Glomerular endothelial cell (primary cell): ENCODE measurements at places on chromosomes 16 and 17.

GRCh38 chr16:3780570-3780969 lies 63.2 kb upstream of the TRAP1 start:
- DNase-seq: no peak

GRCh38 chr17:54902611-54903010 lies 2.0 kb downstream of the TOM1L1 start:
- no peak for DNase-seq

GRCh38 chr16:74607962-74608356 lies 1.0 kb upstream of the GLG1 start:
- DNase-seq: no peak

GRCh38 chr17:31672161-31672819 lies 186.8 kb downstream of the COPRS start:
- DNase-seq: no peak

- no peak for DNase-seq
Observed at GRCh38 chr17:51430591-51430990, 170.2 kb downstream of the UTP18 start.

DNA sequence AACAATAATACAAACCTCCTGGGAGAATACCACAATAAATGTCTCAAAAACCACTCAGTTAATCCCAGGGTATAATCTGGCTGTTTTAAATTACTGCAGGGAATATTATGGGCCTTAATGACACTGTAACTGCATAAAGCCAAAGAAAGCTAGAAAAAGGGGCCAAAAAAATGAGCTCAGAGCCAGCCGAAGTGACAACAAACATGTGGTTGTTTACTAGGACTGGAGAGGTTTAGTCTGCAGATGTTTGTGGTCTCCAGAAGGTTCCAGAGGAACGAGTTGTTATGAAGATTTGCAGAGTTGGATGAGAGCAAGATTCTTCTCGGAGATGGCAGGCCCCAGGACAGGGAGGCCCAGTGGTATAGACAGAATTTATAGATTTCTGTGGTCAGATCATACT lies 97.1 kb upstream of the AKTIP start:
- DNase-seq: no peak

DNA sequence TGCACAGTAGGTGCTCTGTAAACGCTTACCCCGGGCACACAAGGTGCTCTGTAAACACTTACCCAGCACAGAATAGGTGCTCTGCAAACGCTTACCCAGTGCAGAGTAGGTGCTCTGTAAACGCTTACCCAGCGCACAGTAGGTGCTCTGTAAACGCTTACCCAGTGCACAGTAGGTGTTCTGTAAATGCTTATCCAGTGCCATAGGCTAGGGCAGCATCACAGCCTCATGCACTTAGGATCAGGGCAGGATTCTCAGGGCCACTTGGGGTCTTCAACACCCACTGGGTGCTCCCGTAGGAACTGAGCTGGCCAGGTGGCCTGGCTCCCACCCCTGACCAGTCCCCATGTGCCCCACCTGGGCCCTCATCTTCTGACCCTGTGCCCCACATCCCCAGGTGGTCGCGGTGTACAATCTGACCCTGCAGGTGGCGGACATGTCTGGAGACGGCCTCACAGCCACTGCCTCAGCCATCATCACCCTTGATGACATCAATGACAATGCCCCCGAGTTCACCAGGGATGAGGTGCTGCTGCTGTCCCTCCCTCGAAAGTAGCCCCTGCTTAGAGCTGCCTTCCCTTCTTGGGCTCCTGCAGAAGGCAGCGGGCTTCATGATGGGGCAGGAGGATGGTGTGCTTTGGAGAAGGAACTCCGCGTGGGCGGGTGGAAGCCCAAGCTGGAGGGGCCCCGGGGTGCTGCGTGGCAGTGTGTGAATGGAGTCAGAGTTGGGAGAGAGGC lies 13.1 kb downstream of the SLC22A31 start:
- DNase-seq: no peak

- DNase-seq: no peak
Observed at GRCh38 chr17:29959658-29960337, 18.4 kb downstream of the EFCAB5 start.

DNA sequence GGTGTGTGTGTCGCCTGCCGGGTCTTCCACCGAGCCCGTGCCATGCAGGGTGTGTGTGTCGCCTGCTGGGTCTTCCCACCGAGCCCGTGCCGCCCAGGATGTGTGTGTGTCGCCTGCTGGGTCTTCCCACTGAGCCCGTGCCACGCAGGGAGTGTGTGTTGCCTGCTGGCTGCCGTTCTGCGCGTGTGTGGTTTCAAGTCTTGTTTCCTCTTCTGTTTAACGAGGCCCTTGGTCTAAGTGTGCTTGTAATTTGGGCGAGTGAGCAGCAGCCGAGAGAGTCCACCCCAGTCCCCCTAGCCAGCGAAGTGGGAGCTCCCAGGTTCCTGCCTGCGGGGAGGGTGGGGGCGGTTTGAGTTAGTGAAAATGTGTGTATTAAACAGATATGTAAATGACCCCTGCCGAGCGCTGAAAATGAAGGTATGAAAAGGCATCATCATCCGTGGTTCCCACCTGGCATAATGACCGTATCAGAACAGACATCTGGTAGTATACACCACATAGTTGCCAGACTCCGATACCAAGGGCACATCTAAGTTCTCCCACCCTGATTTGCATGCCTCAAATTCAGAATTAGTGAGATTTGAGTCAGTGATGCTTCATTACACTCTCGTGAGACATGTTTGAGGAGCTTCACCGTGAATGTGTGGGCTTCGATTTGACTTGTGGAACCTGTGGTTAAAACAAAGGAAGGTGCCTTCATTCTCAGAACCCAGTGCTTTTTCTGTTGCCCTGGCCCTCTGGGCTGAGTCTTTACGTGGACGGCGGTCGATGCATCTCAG lies 114.5 kb upstream of the CHMP6 start:
- DNase-seq: no peak

GRCh38 chr16:58306327-58306726 lies 11.5 kb upstream of the PRSS54 start:
- DNase-seq: no peak

DNA sequence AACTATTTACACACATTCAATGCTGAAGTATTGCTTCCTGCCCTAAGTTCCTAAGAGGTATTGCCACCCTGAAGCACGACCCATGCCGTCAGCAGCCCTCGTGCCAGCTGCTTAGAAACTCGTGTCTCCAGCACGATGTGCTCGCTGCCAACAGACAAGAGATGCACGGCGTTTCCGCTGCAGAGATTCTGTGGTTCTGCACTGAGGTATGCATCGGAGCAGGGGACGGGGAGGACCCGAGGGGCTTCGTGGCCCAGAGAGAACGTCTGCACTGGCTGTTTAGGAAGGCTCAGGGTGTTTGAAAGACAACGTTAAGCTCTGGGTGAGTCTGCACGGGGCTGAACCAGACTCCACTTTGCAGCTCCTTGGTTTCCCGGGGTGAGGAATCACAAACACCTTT lies 82.7 kb upstream of the CREBBP start:
- DNase-seq: no peak

- DNase-seq: no peak
Observed at GRCh38 chr17:1362964-1363363, 37.1 kb downstream of the YWHAE start.

GRCh38 chr16:81767987-81768592 lies 11.0 kb upstream of the PLCG2 start:
- no peak for DNase-seq

- no peak for DNase-seq
Observed at GRCh38 chr17:41494524-41494923, 4.8 kb upstream of the KRT36 start.

DNA sequence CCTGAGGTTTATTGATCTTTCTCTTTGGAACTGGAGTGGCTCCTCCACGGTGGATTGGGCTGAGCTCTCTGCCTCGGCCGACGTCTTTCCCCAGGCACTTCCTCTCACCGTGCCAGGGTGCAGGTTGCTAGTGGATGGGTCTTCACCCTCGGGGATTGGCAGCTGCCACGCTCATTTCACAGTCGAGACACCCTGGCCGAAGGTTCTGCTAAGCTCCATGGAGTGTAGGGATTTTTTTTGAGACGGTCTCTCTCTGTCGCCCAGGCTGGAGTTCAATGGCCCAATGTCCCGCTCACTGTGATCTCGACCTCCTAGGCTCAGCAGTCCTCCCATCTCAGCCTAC lies 280.8 kb downstream of the SEC14L1 start:
- no peak for DNase-seq

GRCh38 chr16:73189136-73189535 lies 141.2 kb upstream of the ZFHX3 start:
- DNase-seq: no peak

DNA sequence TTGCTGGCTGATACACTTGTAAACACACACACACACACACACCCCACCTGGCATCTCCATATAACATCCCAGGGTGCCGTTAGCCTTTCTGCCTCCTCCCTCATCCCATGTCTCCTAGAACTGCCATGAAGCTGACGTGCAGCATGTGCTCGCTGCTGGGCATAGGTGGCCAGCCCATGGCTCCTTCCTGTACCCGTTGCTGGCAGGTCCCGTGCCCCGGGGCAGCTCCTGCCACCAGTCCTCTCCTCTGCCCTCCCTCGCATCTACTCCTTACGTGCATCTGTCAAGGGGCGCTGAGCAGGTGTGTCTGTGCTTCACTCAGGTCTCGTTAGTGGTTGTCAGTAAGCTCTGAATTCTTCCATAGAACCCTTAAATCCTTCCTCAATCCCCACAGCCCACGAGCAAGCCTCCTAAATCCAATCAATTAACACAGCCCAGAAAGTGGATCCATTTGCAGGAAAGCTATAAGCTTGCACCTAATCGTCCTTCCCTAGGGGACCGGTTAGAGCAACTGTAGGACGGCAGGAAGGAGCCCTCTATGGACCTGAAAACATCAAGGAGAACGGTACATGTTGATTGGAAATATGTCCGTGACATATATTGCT lies 218.1 kb upstream of the FOXF1 start:
- DNase-seq: no peak

GRCh38 chr17:71395901-71396300 lies 724.9 kb upstream of the SOX9 start:
- no peak for DNase-seq

DNA sequence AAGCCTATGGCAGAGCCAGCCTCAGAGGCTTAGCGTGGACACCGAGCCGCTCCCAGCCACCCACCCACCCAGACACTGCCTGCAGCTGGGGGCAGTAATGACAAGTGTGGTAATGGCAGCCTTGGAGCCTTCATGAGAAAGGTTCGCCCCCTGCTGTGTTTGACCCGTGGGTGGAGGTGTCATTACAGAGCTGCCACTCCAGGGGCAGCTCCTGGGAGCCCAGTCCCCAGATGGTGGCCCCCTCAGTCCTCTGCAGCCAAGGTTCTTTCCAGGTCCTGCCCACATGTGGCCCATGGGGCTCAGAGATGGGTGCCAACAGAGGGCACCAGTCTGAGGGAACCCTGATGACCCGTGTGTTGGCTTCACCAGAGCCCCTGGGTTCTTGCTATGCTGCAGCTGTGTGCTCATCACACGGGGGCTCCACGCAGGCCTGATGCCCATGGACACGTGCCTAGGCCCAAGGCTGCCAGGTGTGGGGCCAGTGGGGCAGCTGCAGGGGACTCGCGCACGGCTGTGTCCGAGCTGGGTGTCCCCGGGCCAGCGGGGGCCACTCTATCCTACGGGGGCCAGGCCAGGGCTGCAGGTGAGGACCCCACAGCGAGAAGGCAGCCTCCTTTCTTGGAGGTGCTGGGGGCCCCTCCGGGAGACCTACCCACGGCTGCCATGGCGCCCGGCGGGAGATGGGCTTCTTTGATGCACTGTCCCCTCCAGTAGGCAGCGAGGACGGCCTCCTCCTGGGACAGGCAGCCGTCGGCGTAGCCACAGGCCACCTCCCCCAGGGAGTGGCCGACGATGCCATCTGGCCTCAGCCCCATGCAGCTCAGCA lies 8.1 kb downstream of the FASN start:
- DNase-seq: no peak

GRCh38 chr16:55421226-55421625 lies 57.8 kb upstream of the MMP2 start:
- DNase-seq: no peak

DNA sequence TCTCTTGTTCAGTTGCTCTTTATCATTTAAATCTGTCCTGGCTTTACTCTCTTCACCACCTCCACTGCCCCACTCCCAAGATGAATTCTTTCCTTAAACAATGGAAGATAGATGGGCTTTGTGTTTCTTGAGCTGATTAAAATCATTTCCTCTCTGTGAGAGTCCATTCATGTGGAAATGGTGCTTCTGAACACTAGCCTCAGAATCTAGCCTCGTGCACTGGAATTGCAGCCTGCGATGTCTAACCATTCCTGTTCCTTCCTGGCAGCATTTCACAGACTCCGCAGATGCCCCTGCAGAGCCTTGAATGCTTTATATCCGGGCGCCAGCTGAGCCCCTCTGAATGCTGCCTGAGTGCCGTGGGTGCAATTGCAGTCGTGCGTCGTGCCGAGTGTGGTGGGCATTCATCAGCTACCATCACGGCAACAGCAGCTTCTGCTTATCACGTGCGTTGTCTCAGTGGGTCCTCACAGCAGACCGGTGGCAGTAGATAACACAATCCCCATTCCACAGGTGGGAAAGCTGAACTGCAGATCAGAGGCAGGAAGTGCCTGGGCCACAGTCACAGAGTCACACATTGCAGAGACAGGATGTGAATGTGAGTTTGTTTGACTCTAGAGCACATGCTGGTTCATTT lies 172.8 kb upstream of the WSCD1 start:
- DNase-seq: no peak

GRCh38 chr17:57444682-57445450 lies 188.5 kb downstream of the MSI2 start:
- DNase-seq: no peak

GRCh38 chr17:48037036-48037837 lies at the start of gene COPZ2:
COPZ2 (minus strand) TSS chr17:48037797; CDS start chr17:48037777, 20 bp downstream.
- DNase-seq: no peak

GRCh38 chr16:50670476-50670875 lies 10.6 kb downstream of the SNX20 start:
- no peak for DNase-seq

GRCh38 chr17:64974750-64975317 lies 55.6 kb upstream of the LRRC37A3 start:
- no peak for DNase-seq

DNA sequence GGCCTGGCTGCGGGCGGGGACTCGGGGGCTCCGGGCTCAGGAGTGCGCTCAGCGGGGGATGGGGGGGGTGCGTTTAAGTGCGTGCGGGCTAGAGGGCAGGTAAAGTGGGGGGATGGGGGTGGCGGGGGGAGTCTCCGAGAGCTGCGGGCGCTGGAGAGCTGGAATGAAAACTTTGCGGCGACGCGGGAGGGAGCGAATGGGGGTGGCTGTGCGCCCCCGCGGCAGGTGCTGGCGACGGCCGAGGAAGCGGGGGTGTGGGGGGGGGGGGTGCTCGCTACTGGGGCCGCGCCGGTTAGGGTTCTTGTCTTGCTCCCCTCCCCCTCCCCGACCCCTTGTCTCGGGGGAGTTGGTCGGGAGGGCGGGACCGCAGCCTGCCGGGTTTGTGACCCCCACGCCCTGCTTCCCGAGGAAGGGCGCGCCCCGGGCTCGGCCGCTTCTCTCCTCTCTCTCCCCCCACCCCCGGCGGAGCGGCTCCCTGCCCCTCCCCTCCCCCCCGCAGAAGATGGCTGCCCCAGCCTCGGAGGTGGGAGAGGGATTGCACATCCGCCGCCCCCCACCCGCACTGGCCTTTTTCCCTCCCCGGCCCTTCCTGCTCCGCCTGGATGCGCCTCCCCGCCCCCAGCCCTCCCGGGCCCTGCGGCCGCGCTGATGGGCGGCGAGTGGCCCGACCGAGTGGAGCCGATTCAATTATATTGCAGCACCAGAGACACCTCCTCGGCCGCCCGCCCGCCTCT lies 649 bp downstream of the GSE1 start:
- no peak for DNase-seq

GRCh38 chr17:55421179-55421934 lies at the start of gene MMD:
MMD (minus strand) TSS chr17:55421835; CDS start chr17:55421695, 140 bp downstream.
- DNase-seq: no peak
